Endothelial cell (in vitro differentiated cells): ENCODE measurements at places on chromosomes 3 and 15. TPM values are rescaled to one million over a fixed set of nuclear protein-coding genes. Genes with fewer than 3 reads are reported as not detected.

- DNase-seq = no peak
Measured at GRCh38 chr3:14389716-14390115, 12.7 kb upstream of the SLC6A6 start.

DNA sequence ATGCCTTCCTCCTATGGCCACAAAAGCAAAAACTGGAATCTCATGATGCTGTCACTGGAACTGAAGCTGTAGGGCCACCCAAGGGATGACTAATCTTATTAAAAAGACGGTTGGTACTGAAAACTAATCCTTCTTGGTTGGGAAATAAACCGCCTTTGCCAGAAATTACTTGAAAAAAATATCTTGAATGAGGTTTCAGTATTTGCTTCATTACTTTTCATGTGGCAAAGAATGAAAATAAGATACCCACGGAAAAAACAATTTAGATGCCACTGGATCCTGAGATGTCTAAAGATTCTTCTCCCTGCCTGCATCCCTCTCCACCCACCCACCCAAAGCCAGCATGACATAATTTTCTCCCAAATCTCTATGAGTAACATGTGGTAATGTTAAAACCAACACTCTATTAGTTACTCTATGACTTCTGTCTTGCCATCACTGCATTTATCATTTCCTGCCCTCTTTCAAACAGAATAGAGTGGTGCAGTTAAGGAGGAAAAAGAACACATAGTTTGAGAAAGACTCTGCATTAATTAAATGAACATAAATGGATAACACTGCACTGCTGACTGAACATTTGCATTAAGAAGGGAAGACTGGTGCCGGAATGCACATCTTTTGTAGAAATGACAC, 111.8 kb upstream of the DPH6 start:
- DNase-seq = no peak

DNA sequence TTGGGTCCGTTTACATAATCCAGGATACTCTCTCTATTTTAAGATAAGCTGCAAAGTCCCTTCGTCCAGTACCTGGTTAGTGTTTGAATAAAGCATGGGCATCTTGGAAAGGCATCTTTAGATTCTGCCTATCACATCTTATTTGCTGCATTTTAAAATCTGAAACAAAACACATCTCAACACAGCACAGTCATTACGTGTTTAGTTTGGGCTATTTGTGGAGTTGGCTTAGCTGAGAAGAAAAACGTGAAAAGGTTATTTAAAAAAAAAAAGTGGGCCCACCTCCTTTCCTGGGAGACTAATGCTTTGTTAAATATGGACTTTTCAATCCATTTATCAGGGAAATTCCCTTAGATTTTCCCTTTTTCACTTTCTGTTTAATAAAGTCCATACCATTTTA, 174.5 kb upstream of the WNT5A start:
- DNase-seq = no peak

GRCh38 chr15:75131269-75131643, 70.4 kb upstream of the C15orf39 start:
- DNase-seq = no peak

DNA sequence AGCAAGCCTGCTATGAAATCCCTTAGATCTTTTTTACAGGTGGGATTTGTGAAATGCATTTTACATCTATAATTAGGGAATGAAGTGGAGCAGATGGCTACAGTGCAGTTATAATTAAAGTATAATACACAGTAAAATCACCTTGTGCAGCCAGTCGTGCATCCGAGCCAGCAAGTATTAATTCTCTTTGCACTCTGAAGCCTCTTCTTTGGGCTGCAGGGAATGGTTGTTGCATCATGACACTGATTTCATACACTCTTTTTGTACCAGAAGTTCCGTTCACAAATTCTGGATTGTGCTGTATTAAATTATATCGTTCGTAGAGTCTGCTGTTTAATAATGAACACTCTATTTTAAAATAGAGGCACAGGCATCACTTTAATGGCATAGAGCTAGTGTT, 28.7 kb upstream of the TP63 start:
- no peak for DNase-seq

- DNase-seq = no peak
Measured at GRCh38 chr3:23835802-23836201, 30.0 kb downstream of the UBE2E1 start.

GRCh38 chr3:46900007-46900292, 22.4 kb downstream of the PTH1R start:
- no peak for DNase-seq

DNA sequence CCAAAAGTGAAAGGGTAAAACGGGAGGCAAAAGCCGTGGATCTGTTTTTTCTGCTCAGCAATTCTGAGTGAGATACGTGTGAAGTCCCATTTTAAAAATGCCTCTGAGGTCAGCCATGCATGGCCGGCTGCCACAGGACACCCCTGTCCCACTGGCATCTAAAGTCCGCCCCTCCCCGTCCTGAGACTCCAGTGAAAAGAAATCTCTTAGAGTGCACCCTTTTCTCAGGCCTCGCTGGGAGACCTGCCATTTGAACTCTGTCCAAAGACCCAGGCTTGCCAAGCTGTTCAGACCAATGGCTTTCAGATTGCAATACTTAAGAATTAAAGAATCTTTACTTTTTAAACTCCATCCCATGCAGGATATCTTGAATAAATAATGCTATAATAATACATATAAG, 61.0 kb upstream of the SLC24A5 start:
- DNase-seq = no peak

GRCh38 chr3:120111898-120112297, 17.7 kb upstream of the GSK3B start:
- no peak for DNase-seq

DNA sequence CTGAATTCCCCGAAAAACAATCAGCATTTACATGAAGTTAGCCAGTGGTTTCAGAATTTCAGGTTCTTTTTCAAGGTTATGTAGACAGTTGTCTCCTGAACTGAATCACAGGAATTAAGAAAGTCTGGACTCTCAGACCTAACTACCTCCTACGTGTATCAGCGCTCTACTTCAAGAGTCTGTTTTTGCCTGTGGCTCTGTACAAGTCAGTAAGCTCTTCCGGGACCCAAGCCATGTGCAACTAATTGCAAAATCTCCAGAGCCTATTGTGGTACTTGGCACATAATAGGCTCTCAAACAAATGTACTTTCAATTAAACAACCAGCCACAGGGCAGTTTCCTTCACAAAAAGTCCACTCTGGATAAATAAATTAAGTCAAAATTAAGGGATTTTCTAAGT, 414.2 kb downstream of the PDCD6IP start:
- DNase-seq = no peak

GRCh38 chr15:62599791-62600777, 435.0 kb upstream of the C2CD4B start:
- DNase-seq = no peak

GRCh38 chr15:63612300-63612699, 15.1 kb downstream of the FBXL22 start:
- no peak for DNase-seq

- DNase-seq = peak; percentile 35
Measured at GRCh38 chr3:46208167-46208704, at the start of gene CCR1. Gene CCR1, minus strand, starts transcription at chr3:46208313. Its CDS starts 4,000 bp downstream, at chr3:46204313.

- no peak for DNase-seq
Measured at GRCh38 chr3:127678611-127679533, 6.1 kb downstream of the ABTB1 start.

GRCh38 chr15:96135166-96136093, 195.1 kb upstream of the NR2F2 start:
- DNase-seq = no peak

DNA sequence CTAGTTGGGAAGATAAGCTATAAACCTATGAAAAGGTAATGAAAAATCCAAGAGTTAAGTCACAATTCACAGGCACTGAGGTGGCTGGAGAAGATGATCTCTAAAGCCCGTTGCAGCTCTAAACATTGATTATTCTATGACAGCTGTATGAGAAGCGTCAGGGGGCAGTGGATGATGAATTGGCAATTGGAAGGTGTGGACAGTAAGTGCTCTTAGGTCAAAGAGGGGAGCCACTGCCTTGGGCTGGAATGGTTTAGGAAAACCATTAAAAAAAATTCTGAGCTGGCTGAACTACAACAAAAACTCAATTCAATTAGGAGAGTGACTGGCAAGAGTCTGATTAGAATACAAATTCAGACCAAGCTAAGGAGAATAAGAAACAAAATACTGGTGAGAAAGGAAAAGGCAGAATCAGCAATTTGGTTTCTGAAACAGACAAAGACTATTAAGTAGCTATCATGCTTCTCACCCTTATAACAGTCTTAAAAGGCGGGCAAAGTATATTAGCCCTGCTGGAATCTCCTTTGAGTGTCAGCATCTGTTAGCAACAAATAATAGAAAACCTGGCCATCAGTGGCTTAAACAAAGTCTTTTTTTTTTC, 8.8 kb upstream of the NMD3 start:
- no peak for DNase-seq

GRCh38 chr15:67611370-67612369, 69.2 kb downstream of the MAP2K5 start:
- DNase-seq = no peak

DNA sequence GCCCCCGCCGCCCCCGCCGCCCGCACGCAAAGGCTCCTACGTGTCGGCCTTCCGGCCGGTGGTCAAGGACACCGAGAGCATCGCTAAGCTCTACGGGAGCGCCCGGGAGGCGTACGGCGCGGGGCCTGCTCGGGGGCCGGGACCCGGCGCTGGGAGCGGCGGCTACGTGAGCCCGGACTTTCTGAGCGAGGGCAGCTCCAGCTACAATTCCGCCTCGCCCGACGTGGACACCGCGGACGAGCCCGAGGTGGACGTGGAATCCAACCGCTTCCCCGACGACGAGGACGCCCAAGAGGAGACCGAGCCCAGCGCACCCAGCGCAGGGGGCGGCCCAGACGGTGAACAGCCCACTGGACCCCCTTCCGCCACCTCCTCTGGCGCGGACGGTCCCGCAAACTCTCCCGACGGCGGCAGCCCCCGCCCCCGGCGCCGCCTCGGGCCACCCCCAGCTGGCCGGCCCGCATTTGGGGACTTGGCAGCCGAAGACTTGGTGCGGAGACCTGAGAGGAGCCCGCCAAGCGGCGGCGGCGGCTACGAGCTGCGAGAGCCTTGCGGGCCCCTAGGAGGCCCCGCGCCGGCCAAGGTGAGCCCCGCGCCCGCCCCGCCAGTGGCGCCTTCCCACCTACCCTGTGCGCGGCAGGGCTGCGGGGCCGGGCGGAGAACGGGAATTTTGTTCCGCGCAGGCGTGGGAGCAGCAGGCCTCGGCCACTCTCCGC, 2.4 kb downstream of the SKOR1 start:
- DNase-seq = no peak

DNA sequence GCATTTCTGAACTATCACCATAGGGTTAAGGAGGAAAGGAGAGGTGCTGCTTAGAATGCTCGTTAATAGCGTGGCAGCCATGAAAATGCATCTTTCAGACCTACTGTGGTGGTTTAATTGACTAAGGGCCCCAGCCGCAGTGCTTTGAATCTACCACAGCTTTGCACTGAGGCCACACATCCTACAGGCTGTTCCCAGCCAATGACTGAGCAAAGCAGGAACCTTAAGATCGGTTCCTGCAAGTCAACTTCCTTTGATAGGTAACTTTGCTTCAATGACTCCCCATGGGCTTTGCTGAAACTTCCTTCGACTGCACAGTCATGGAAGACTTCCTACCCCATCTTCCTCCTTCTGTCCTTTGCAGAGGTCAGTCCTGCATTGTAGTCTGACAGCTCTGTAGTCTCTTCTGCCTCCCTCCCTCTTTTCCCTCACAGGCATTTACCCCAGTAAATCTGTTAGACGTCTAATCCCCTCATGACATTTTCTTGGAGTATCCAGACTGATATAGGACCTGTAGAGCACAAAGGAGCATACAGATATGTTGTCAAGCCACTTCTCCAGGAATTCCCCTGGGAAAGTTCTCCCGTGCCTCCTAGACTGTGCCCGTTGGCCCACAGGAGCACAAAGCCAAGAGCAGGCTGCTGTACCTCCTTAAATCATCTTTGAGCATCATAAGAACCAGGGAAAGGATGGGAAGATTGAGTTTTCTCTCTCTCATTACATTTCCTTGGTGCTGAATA, 2.6 kb upstream of the BCL2A1 start:
- no peak for DNase-seq

DNA sequence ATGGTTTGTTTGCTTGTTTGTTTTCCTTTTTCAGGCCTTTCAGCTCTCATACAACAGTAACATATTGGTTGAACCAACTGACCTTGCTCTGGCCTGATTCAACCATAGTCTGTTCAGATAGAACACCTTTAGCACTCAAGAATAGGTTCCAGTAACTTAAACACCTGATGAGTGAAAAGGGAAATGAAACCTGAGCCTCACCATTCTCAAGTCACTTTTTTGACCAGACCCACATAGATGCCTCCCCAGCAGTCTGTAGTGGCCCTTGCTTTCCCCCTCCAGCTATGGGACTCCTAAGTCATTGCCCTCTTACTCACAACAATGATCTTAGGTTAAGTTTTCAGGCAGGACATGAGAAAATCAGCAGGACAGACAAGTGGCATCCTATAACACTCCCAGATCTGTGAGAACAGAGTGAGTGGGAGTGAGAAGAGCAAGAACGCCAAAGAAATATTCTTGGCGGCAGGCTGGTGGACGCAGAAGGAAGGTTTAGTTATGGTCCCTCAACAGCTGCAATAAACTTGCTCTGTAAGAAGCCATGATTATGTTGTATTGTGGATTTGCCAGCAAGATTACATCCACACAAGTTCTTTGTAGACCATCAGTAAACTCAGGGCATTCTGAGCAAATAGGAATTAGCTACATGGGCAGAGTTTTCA, 367.5 kb downstream of the MECOM start:
- no peak for DNase-seq

- DNase-seq = no peak
Measured at GRCh38 chr15:100254285-100254684, 87.5 kb downstream of the ADAMTS17 start.

- DNase-seq = no peak
Measured at GRCh38 chr3:191220908-191221307, 21.9 kb downstream of the OSTN start.

The ATP13A4 gene
- total RNA-seq = 0.49 TPM

The BFSP2 gene
- not detected for total RNA-seq

The FES gene
- 56.3 TPM for total RNA-seq

The KCNH8 gene
- 1.3 TPM for total RNA-seq

The FBXO40 gene
- not detected for total RNA-seq

The CLDN16 gene
- not detected for total RNA-seq

The GP5 gene
- 0.23 TPM for total RNA-seq

The ROPN1B gene
- total RNA-seq = not detected

The SLC28A1 gene
- total RNA-seq = not detected
